GM12891 (cell line): ENCODE measurements at places on chromosomes 6 and 20.

DNA sequence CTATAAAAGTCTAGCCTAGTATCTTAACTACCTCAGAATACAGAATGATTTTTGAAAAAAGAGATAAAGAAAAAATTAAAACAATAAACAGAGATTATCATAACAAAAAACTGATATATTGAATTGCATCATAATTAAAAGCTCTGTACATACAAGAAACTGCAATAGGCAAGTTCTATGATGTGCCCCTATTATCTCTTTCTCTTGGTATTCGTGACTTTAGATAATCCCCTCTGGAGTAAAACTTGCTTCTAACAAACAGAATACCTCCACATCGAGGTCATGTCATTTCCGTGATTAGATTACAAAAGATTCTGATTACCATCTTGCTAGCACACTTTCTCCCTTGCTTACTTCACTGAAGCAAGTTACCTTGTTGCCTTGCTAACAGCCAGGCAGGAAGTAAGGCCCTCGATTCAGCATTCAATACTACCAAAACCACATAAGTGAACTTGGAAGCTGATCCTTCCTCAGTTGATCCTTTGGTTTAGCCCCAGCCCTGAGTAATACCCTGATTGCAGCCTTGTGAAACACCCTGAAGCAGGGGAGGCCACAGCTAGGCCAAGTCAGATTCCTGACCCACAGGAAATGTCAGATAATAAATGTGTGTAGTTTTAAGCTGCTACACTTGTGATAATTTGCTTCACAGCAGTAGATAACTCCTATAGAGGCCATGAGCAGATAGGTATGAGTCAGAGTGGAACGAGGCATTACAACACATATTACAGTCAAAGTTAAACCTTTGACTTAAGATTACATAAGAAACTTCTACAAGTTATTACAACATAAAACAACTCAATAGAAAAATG is 53.7 kb upstream of the TMX4 start:
- DNase-seq, result no peak

DNA sequence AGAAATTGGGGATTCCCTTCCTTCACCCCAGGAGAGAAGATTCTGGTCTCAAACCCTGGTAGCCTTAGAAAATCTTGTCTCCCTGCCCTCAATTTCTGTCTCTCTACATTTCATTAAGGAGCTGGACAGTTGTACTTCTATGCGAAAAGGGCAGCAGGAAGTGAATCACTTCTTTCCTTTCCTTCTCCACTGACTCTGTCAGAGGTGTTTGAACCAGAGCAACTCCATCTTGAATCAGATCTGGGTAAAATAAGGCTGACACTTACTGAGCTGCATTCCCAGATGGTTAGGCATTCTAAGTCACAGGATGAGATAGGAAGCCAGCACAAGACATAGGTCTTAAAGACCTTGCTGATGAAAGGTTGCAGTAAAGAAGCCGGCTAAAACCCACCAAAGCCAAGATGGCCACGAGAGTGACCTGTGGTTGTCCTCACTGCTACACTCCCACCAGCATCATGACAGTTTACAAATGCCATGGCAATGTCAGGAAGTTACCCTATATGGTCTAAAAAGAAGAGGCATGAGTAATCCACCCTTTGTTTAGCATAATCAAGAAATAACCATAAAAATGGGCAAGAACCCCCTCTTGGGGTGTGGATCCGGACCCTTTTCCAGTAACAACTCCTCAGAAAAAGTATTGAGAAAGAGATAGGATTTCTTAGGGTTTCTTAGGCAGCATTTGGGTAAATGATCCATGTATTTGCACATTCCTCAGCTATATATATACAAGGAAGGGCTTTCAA is 95.8 kb upstream of the PLCB4 start:
- DNase-seq, result no peak

GRCh38 chr20:56957737-56958553 is 308.5 kb downstream of the BMP7 start:
- no peak for DNase-seq

- DNase-seq, result peak; percentile 12
These were observed 239.0 kb upstream of the KCNQ5 start for GRCh38 chr6:72382602-72383529.

DNA sequence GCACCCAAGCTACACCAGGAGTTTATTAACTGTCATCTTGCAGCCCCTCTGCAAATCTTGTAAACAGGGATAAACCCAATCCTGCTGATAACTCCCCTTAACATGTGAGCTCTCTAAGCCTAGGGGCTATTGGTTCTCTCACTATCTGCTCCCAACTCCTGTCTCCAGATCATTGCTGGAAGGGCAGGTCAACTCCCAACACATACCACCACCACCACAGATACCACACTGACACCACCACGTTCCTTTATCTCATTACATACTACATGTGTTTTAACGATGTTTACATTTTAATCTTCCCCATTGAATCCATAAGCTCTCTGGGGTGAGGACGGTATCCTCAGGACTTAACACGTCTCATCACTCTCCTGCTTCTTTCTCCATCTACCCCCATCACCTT is 51.8 kb downstream of the SIM1 start:
- DNase-seq, result no peak

GRCh38 chr20:33862709-33863403 is 51.7 kb downstream of the CHMP4B start:
- DNase-seq, result peak; percentile 84

- no peak for DNase-seq
These were observed 109.7 kb downstream of the BCAS1 start for GRCh38 chr20:53960579-53961272.

- DNase-seq, result no peak
These were observed 27.9 kb downstream of the SULF2 start for GRCh38 chr20:47757145-47758035.

GRCh38 chr6:144360401-144360800 is 75.3 kb downstream of the UTRN start:
- no peak for DNase-seq

DNA sequence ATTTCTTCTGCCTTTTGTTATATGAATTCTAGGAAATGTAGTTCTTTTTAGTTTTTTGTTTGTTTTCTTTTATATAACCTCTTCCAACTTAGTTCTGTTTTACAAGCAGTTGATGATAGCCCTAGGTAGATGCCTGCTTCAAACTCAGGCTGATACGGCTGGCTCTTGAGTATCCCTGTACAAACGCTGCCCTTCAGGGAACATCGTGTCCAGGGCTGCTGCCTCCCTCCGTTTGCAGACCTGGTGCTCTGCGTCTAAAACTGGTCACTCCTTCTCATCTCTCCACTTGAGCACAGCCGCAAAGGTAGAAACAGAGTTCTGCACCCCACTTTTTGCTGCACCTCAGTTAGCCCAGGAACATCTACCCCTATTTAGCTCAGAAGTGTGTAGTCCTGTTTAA is 310.1 kb downstream of the PRL start:
- no peak for DNase-seq

- no peak for DNase-seq
These were observed 464.1 kb downstream of the UTRN start for GRCh38 chr6:144749263-144749662.

DNA sequence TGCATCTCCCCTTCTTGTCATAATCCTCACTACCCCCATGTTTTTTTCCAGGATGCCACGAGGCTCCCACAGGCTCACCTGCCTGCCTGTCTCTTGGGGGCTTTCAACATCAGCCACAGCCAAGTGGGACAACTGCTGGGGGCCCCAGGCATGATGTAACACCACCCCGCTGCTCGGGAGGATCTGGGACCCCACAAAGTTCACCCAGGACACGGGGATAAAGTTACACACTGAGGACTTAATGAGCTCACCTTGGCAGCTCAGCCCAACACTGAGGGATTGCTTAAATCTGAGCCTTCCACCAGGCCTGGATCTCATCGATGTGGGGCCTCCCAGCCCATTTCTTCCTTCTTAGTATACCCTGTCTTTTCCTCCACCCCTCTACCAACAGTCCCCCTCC is 56.4 kb upstream of the NNAT start:
- DNase-seq, result no peak

- no peak for DNase-seq
These were observed 180.4 kb downstream of the ZDHHC14 start for GRCh38 chr6:157561414-157561790.

- no peak for DNase-seq
These were observed 28.8 kb upstream of the DDR1 start for GRCh38 chr6:30855429-30856075.

- no peak for DNase-seq
These were observed 309.2 kb upstream of the MAP3K7 start for GRCh38 chr6:90896075-90896547.

GRCh38 chr6:152575621-152576150 is 61.5 kb downstream of the SYNE1 start:
- no peak for DNase-seq

DNA sequence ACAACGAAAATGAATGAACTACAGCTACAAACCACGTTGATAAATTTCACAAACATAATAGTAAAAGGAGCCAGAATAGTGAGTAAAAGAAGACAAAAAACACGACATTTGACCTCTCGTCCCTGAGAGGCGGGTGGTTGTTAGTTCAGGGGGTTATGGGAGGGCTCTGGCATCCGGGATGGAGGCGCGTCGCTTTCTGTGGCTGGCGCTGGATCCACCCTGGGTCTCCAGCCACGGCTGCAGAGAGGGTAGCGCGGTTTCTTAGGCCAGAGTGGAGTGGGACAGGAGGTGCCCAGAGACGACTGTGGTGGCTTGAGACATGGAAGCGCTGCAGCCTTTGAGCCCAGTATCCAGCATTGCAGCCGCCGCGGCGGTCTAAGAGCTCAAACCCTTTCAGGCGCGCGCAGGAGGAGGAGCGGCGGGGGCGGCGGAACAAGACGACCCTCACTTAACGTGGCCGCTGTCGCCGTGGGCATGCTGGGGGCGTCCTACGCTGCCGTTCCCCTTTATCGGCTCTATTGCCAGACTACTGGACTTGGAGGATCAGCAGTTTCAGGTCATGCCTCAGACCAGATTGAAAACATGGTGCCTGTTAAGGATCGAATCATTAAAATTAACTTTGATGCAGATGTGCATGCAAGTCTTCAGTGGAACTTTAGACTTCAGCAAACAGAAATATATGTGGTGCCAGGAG is 3.7 kb upstream of the ZSCAN23 start:
- no peak for DNase-seq

DNA sequence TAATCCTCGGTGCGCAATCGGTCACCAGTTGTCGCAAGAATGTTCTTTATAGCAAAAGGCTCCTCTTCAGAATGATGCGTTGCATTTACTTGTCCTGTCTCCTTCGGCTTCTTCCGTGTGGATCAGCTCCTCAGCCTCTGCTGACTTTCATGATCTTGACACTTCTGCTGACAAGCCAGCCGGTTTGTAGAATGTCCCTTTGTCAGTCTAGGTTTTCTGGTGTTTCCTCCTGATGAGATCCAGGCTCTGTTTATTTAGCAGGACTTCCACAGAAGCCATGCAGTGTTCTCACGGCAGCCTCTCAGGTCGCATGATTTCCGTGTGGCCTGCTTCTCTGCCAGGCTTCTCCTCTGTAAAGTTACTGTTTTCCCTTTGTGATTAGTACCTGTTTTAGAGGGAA is 66.9 kb downstream of the STX11 start:
- DNase-seq, result no peak

- DNase-seq, result peak; percentile 63
These were observed 26.8 kb downstream of the MANBAL start for GRCh38 chr20:37316116-37316774.

GRCh38 chr6:127992144-127992543 is 91.3 kb upstream of the THEMIS start:
- no peak for DNase-seq

- no peak for DNase-seq
These were observed 10.4 kb downstream of the KCNS1 start for GRCh38 chr20:45090481-45090880.

DNA sequence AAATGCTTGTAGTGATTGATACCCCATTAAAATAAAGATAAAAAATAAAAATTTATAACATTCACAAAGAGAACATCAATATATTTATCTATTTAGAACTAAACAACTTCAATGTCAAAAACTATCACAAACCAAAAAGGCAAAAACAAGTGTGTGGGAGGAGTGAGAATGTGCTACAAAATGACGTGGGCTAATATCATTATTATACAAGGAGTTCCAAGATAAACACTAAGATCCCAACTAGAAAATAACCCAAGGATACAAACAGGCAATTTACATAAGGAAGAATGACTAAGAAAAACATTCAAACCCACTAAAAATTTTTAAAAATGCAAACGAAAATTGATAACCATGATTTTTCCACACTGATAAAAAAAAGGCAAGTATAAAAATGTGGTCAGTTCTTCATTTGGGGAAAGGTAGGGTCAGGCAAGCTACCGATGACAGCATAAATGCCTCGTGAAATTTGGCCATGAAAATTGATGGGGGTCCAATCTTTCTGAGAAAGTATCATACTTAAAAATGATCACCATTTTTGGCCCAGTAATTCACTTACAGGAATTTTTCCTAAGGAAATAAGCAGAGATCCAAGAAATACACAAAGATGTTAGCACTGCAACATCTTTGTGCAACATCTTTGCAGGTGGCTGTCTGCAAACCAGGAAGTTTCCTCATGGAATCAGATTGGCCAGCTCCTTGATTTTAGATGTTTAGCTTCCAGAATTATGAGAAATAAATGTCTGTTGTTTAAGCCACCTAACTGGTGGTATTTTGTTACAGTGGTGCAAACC is 140.2 kb downstream of the TMEM200A start:
- no peak for DNase-seq

- DNase-seq, result no peak
These were observed 31.5 kb upstream of the ADTRP start for GRCh38 chr6:11810039-11810541.

DNA sequence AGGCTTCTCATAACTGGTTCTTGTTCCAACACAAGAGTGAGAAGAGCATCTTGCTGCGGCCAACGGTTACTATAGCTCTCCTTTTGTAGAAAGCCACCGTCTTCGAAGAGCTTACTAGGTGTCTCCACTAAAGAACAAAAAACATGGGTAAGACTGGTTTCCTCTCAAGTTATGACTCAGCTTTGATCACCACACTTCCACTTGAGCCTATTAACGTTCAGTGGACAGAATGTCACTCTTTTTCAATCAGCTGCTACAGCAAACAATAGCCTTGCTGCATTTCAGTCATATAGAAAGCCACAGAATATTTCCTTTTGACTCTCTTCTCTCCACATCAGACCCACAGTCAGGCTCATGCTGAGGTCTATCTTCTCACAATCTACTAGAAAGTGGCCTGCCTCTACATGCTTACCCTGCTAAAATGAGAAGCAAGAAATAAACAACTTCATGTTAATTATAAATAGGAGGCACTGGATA is 243.5 kb upstream of the PREP start:
- peak; percentile 13 for DNase-seq

DNA sequence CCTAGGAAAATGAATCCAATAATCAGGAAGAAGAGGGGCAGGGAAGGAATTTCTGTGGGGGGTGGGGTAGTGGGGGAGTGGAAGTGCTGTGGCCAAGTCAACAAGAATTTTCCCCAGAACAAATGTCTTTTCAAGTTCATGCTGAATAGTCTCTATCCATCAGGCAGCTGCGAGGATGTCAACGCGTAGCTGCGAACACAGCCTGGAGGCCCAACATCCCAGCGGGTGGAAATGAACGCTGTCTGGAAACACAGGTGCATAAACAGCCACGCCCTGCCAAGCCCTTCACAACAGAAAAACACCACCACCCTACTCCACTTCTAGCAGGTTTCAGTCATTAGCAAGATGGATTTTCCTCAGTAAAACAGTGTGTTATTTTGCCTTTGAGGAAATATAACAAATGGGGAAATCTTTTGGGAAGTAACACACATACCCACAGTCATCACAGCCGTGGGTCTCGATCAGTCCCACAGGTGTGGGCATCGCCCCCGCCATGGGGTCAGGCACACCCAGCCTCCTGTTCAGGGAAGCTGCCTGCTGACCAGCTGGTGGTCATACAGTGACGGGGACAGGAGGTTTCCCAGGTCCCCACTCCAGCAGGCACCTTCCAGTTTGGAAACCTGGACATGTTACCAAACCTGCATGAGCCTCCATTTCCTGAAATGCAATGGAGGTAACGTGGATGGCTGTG is 112.1 kb upstream of the THBS2 start:
- DNase-seq, result no peak

GRCh38 chr6:97462031-97462430 is 179.0 kb upstream of the MMS22L start:
- no peak for DNase-seq
